Stimulated activated CD4-positive, alpha-beta T cell treated with anti-CD3 and anti-CD28 coated beads, Interleukin-15, amount 100 ng/mL, for 48 hours (primary cell): ENCODE measurements at places on chromosomes 6 and 20.

GRCh38 chr6:36904114-36904513 is 18.4 kb downstream of the C6orf89 start:
- no peak for DNase-seq

GRCh38 chr6:31525553-31525931 is 3.2 kb upstream of the MCCD1 start:
- no peak for DNase-seq

- no peak for DNase-seq
Observed at GRCh38 chr6:8335381-8335780, 100.0 kb downstream of the SLC35B3 start.

GRCh38 chr6:138953451-138953850 is 34.6 kb downstream of the REPS1 start:
- no peak for DNase-seq

GRCh38 chr6:145809785-145810184 is 4.8 kb downstream of the FBXO30 start:
- no peak for DNase-seq

GRCh38 chr6:137166247-137167098 is 7.0 kb downstream of the IL22RA2 start:
- no peak for DNase-seq

DNA sequence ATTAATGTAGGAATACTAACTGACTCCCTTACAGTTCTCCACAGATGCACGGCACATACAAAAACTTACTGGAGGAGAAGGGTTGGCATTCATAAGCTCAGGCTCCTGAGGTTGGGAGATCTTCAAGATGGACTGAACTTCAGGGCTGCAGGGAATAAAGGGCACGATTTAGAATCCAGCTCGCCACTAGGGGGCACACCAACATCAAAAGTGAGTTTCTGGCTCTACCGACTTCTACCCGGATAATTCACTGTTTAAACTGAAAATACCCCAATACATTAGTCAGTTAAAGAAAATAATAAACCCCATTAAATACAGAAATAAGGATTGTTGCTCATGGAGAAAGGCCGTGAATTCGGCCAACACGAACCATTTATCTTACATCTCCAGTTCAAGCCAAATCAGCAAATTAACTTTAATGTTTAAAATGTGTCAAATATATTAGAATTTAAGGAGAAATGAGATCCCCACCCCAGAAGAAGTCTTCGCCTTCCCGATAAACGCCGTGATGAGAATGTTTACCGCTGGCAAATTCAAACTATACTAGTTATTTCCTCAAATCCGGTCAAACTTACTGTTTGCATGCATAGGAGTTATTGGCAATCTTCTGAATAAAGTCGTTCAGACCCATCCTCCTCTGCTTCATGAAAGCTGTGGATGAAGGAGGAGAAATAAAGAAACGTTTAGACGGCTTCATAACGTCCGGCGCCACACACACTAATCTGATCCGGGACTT is 121.7 kb upstream of the SLC2A12 start:
- peak; percentile 72 for DNase-seq

- no peak for DNase-seq
Observed at GRCh38 chr20:53826597-53827291, 233.1 kb upstream of the ZNF217 start.

DNA sequence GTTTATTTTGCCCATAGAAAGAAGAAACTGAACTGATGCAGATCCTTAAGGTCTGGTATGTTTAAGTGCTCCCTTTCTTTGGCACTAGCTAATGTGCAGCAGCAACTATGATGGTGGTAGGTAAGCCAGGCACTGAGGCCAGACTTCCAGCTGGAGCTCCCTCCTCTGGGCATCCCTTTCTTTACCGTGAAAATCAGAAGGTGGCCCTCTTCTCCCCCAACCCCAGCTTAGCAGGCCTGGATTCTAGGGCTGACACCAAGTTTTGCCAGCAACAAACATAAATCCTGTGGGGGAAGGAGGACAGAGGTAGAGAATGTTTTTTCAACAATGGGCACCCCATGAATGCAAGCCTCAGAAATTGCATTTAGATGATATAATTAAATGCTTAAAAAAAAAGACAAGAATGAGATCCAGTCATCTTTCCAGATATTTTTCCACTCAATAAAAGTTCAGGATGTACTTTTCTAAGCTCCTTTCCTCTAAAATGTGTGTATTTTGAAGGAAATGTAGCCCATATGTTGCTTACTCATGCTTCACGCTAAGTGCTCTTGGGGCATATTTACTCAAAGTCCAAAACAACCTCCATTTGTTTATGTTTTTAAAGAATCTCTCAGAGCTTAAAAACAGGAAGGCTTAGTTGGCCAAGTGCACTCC is 123.9 kb upstream of the NXT1 start:
- no peak for DNase-seq

DNA sequence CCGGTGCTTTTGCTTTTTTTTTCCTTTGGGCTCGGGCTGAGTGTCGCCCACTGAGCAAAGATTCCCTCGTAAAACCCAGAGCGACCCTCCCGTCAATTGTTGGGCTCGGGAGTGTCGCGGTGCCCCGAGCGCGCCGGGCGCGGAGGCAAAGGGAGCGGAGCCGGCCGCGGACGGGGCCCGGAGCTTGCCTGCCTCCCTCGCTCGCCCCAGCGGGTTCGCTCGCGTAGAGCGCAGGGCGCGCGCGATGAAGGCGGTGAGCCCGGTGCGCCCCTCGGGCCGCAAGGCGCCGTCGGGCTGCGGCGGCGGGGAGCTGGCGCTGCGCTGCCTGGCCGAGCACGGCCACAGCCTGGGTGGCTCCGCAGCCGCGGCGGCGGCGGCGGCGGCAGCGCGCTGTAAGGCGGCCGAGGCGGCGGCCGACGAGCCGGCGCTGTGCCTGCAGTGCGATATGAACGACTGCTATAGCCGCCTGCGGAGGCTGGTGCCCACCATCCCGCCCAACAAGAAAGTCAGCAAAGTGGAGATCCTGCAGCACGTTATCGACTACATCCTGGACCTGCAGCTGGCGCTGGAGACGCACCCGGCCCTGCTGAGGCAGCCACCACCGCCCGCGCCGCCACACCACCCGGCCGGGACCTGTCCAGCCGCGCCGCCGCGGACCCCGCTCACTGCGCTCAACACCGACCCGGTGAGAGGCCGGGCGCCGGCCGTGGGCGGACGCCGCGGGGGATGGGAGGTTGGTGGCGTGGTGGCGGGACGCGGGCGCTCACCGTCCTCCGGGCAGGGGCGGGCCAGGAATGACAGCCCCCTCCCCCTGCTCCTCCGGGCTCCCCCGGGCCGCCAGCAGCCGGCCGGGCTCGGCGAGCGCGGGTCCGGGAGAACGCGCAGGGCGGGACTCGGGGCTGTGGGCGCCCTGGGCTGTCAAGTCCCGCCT is 606 bp downstream of the ID4 start:
- no peak for DNase-seq

- no peak for DNase-seq
Observed at GRCh38 chr6:148423133-148423532, 80.5 kb downstream of the SASH1 start.

DNA sequence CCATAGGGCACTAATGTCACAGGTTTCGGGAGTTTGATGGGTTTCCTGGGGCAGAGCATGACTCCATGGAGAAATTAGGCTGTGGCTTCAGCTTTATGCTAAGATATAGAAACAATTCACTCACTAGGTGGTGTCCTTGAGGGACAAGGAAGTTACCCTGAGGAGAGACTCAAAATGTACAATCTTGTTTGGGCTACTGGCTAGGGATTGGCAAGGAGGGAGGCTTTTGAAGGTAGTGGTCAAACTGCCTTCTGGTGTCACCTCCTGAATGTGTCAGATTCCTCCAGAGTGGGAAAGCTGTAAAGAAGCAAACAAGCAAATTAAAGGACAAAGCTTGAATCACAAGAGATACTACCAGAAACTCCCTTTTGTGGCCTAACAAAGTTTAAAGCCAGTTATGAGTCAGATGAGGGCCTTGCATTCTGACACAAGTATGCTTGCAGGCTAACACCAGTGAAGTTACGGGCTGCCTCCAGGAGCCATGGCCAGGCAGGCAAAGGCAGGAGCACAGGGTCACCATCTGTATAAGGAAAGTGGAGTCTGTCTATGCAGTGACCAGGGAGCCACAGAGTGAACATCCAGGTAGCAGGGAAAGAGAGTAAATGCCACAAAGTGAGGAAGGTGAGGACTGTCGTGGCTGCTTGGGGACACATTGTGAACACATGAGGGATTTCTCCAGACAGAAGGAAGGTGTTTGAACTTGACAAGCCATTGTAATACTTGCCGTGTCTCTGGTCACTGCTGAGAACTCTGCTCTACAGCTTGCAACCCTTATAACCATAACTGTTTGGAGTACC is 107.7 kb upstream of the DTNBP1 start:
- DNase-seq, result no peak

GRCh38 chr20:49747707-49748524 is 34.2 kb upstream of the B4GALT5 start:
- DNase-seq, result no peak

- DNase-seq, result no peak
Observed at GRCh38 chr6:150641398-150642139, 41.9 kb downstream of the PLEKHG1 start.

GRCh38 chr6:5599127-5599526 is 337.8 kb downstream of the FARS2 start:
- DNase-seq, result no peak

- no peak for DNase-seq
Observed at GRCh38 chr6:160239929-160240690, 18.5 kb downstream of the SLC22A2 start.

GRCh38 chr20:13061381-13061780 is 52.6 kb downstream of the SPTLC3 start:
- no peak for DNase-seq
